ENCODE measurements at places on chromosomes 13 and 19.

DNA sequence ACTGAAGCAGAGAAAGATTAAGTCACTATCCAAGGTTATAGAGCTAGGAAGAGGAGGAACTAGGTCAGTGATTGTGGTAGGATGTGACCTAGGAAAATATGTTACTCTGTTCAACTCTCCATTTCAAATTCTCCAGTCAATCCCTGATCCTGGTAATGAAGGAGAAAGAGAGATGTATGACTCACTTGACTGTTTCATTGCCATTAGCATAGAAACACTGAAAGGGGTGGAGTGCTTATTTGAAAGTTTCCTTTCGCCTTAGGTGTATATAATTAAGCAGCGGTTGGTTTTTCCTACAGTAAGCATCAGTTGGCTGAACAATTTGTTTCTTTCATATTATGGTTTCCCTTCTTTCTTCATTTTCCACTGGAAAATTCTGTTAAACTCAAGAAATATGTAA, 198.1 kb upstream of the CSNK1A1L start:
- no peak for DNase-seq

DNA sequence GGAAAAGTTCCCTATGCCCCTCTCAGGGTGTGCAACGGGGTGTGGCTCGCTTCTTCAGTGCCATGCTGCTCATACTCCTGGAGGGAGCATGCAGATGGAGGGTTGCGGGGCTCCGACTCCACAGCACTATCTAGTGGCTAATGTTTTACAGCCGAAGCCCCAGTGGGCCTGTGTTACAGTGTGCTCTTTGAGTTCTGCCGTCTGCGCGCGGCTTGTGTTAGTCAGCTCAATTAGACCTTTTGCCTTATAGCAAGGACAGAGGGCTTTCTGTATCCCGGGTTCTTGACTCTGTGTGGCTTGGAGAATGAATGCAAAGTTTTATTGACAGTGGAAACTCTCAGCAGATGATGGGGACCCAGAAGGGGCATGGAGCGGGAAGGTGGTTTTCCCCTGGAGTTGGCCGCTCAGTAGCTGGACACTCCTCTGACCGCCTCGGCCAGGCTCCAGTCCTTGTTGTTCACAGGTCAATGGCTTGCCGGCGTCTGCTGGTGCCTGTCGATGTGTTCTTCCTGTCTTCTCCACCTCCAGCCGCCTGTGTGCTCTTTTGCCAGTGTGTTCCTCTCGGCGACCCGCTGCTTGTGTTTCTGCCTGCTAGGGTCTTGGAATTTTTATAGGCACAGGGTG, 383.4 kb downstream of the LMO7 start:
- no peak for DNase-seq

- no peak for DNase-seq
Measured at GRCh38 chr19:44498988-44499387, 1.3 kb downstream of the ZNF180 start.

DNA sequence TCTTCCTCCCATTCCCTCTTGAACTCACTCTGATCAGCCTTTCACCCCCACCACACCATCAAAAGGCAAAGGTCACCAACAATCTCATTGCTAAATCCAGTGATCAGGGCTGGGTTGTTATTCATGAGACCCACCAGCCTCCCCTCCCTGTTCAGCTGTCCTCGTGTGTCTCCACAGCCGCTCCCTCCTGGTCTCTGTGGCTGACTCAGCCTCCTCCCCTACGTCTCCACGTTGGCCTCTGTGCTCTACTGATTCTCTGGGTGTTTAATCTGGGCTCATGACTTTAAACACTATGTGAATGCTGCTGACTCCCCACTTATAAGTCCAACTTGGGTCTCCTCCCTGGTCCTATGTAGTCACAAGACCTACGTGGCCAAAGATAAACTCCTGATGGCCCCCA, 38.9 kb downstream of the PARP4 start:
- no peak for DNase-seq

DNA sequence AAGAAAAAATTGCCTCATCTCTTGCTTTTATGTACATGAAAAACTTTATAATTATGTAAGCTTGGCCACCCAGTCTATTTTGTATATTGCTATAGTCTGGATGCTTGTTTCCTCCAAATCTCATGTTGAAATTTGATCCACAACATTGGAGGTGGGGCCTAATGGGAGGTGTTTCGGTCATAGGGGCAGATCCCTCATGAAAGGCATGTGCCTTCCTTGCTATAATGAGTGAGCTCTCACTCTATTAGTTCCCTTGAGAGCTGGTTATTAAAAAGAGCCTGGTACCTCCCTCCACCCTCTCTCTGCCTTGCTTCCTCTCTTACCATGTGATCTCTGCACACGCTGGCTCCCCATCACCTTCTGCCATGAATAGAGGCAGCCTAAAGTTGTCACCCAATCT, 1005.1 kb downstream of the PCDH9 start:
- DNase-seq, result no peak

GRCh38 chr13:112674412-112675365, 15.1 kb upstream of the ATP11A start:
- no peak for DNase-seq

DNA sequence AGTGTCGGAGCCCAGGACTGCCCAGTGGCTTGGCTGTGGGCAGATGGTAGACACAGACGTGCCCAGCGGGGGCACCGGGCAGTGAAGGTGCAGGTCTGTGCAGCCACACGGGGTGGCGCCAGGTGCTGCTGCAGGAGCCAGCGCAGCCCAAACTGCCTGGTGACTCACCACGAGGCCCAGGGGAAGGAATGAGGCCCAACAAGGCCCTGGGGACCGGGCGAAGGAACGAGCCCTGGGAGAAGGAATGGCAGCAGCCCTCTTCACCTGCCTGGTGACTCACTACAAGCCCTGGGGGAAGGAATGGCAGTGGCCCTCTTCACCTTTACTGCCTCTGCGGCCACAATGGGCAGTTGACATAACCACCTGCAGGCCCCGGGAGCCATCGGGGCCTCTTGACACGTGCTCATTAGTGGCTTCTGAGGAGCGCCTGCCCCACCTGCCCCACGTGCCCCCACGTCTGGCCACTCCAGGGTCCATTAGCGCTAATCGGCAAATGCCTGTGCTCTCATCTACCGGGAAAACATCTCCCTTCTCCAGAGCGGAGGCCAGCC, 9.3 kb downstream of the MED16 start:
- DNase-seq, result no peak

GRCh38 chr13:97018029-97018819, 23.9 kb upstream of the OXGR1 start:
- DNase-seq, result peak; percentile 9

DNA sequence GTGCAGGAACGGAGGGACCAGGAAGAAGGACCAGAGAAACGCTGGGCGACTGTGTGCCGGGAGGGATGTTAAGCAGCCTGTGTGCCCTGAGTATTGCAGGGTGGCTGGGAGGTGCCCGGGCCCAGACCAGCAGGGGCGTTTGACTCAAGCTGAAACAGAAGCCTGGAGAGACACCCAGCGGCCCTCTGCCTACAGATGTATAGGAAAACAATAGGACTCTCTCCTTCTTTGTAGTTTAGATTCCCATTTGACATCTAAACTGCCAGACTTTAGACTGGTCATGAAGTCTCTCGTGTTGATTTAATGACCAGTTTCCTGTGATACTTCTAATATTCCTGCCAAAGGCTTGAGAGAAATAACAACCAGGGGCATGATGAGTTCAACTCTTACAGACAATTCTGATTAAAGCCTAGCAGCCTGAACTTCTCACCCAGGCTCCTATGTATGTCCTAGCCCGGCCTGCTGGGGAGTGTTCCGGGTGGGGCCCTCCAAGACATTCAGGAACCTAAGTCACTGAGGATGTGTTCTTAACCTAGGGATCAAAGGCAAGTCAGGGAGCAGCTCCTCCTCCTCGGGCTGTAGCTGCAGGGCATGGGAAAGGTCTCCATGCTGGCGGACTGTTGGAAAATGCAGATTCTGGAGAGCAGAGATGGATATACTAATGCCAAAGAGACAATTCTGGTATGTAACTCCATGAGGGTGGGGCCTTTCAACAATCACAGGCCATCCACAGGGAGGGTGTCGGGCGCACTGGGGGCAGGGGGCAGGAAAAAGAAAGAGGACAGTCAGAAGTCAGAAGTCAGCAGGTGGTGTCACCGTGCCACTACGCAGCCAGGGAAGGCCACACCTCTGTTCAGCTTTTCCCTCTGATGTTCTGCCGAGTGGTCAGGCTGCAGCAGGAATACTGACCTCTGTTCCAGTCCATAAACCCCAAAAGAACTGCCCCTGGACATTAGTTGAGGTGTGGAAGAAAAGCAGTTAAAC, 131.8 kb downstream of the STARD13 start:
- no peak for DNase-seq

- DNase-seq, result no peak
Measured at GRCh38 chr13:42760951-42761350, 20.4 kb upstream of the FAM216B start.

- DNase-seq, result no peak
Measured at GRCh38 chr13:43773602-43774001, 13.2 kb downstream of the ENOX1 start.

DNA sequence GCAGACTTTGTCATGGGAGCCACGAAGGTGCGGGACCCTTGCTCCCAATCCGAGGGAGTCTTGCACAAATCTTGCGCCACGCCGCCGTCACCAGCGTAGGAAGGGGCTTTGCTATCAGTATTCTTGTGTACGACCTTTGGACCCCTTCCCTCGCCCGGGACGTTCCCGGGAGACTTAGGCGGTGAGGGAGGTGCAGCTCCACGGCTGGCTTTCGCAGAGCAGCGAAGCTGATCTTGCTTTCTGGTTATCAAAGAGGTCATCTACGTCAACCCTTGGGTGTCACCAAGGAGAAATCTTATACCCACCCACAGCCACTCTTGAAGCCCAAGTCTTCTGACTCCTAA, 583 bp downstream of the TECR start:
- DNase-seq, result no peak

GRCh38 chr19:10701955-10702525, 801 bp downstream of the QTRT1 start:
- DNase-seq, result no peak

DNA sequence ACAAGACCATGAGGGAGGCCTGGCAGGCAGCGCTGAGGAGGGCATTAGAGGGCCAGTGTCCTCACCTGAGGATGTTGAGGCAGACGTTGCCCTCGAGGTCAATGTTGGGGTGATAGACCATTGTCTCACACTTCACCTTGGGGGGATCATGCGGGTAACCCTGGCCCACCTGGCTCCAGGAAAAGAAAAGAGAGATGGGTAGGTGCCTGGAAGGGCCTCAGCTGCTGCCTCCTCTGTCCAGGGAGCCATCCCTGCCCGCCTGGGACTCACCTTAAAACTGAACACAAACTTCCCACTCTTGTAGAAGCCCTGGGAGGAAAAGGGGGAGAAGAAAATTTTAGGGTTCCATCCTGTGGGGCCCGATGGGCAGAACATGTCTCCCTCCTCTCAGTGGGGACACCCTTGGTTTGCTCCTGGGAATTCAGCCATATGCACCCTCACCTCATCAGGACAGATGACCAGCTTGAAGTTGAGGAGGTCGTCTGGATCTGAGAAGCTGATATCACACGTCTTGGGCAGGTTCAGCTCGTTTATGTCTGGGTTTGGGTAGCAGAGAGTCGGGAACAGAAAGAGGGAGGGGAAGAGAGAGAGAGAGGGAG, 1.7 kb downstream of the UBE2M start:
- no peak for DNase-seq

GRCh38 chr13:33261387-33262061, 24.0 kb downstream of the STARD13 start:
- no peak for DNase-seq

DNA sequence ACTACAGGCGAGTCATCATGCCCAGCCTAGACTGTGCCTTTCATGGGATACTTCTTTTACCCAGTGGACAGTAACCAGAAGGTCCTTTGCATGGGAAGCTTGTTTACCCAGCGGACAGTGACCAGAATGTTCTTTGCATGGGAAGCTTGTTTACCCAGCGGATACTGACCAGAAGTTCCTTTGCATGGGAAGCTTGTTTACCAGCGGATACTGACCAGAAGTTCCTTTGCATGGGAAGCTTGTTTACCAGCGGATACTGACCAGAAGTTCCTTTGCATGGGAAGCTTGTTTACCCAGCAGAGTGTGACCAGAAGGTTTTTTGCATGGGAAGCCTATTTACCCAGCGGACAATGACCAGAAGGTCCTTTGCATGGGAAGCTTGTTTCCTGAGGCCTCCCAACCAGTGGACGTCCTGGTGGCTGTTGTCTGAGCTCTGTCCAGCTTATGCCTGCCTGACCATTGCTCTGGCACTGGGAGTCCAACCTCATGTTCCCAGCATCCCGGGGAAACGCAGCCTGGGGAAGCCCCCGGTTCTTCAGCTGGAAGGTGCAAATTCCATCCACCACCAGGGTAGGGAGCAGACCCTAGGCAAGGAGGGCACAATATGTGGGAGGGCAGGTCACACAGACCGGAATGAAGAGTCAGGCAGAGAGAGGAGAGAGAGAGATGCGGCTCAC, 41.6 kb upstream of the PDCD5 start:
- DNase-seq, result no peak

- DNase-seq, result no peak
Measured at GRCh38 chr13:93108111-93108601, 118.5 kb upstream of the GPC6 start.

GRCh38 chr13:30017880-30018279, 167.5 kb upstream of the UBL3 start:
- no peak for DNase-seq

DNA sequence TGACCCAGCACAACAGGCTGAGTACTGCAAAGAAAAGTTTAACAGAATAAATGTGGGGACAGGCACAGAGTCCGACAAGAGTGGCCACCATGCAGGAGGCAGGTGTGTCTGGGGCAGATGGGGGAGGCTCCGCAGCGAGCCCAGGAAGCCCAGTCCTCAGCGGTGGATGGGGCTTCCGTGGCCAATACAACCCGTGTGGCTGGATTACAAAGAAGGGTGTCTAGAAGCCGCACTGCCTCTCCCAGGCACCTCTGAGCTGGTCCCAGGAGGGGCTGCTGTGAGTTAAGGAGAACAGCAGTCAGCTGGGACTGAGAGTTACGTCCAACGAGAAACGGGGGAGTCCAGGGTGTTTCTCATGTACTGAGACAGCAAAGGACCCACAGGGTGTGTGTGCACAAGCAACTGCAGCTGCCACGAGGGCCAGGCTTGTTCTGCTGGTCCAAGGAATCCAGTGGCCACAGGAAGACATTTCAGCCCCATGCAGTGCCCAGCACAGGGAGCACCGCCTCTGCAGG, 70.2 kb downstream of the SPACA7 start:
- DNase-seq, result no peak

DNA sequence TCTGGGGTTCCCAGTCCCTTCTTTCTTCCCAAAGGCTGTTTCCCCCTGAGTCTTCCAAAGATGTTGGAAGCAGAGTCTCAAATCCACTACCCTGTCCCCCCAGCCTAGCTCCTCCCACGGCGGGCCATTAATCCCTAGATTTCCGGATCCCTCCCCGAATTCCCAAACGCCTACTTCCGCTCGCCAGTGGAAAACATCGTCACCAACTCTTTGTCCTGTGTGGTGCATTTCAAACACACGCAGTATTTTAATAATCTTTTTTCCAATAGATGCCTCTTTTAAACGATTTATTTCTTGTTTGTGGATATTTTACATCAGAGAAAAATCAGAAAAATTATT, 610 bp downstream of the ZNF791 start:
- DNase-seq, result no peak

DNA sequence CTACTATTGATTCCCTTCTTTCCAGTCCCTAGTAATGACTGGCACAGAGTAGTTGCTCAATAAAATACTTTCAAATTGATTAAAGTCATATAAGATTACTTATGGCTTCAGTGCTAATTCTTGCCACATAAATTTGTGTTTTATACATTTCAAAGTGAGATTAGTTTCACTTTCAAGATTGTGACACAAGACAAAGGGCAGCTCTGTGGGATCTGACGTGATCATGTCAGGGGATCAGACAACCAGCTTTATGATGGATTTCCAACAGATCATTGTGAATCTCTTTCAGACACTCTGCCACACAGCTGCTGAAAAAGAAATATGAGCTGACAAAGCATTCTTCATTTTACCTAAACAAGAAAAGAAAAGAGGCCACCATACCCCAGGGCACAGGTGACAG, 73.4 kb upstream of the POMP start:
- no peak for DNase-seq

Data from activated T-cell treated with anti-CD3 and anti-CD28 coated beads for 4 hours (primary cell).